Epithelial cell of esophagus (primary cell): ENCODE measurements at places on chromosomes 12 and 14.

DNA sequence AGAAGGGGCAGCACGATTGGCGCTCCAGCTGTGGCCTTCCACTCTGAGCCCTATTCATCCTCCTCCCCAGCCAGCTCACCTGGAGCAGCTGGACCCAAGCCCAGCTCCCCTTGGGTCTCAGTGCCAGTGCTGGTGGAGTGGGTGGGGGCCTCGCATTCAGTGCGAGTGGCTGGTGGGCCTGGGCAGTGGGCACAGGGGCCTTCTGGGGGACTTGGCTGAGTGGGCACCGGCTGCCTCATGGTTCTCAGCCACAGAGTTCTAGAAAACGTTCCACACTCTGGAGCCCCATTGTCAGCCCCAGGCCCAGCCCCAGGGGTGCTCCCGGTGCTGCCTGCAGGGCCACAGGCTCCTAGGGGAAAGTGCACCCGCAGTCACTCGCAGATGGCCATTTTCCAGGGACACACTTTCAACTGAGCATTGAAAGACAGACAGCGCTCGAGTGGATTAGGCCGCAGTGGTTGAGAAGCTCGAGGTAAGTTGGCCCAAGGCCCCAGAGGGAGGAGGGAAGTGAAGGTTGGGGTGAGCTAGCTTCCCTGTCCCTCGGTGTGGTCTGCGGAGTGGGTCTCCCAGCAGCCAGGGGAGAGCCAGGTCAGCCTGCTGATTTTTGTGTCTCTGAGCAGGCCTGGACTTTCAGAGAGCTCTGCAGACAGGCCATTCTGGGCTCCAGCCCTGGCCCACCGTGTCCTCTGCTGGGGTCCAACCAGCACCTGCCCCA is 3.8 kb downstream of the CLBA1 start:
- no peak for DNase-seq

GRCh38 chr12:131642101-131642540 is 68.8 kb upstream of the SFSWAP start:
- no peak for DNase-seq

DNA sequence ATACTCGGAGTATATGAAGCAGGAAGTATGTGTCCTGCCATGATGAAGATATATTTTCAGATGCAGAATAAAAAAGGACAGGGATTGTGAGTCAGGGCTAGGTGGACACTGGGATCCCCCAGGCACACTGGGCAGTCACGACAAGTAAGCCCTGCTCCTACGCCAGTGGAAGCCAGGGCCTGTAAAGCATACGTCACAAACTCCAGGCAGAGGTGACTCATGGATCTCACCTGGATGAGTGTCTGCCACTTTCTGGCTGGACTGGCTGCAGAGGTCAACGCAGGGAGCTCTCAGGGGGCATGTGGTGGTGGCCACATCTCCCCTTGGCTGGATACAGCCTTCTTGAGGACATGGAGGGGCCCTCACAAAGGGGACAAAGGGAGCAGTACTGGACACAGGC is 262.3 kb downstream of the GLT1D1 start:
- no peak for DNase-seq

- no peak for DNase-seq
Measured at GRCh38 chr12:76252031-76252430, 96.2 kb downstream of the BBS10 start.

GRCh38 chr12:107779077-107779831 is 4.8 kb downstream of the ASCL4 start:
- DNase-seq, result no peak
